ENCODE measurements at places on chromosomes 13 and 19. TPM values are rescaled to one million over a fixed set of nuclear protein-coding genes. Genes with fewer than 3 reads are reported as not detected.

Gene WDR88
- not detected for total RNA-seq

Gene SMIM7
- 30.8 TPM for total RNA-seq

Gene CYP2A6
- not detected for total RNA-seq

Gene CPB2
- total RNA-seq, result not detected

Gene ZNF554
- 4.2 TPM for total RNA-seq

Gene TPTE2
- total RNA-seq, result not detected

Gene PSG2
- total RNA-seq, result not detected

Gene ADGRE2
- 0.63 TPM for total RNA-seq

Gene ZNF625
- total RNA-seq, result 4.0 TPM

Gene LGALS7B
- not detected for total RNA-seq

Gene APOC4
- not detected for total RNA-seq

Gene ZC3H4
- 22.1 TPM for total RNA-seq

Gene PSMC4
- 70.7 TPM for total RNA-seq

Gene KCNC3
- 2.6 TPM for total RNA-seq

Gene KLK3
- not detected for total RNA-seq

Gene ZNF534
- total RNA-seq, result 0.44 TPM

Gene GIPC3
- 1.6 TPM for total RNA-seq

Gene PTPRH
- total RNA-seq, result 1.1 TPM

Gene TMEM190
- not detected for total RNA-seq

Gene ZNF529
- total RNA-seq, result 14.1 TPM

Gene GNG8
- not detected for total RNA-seq

Gene TINCR
- not detected for total RNA-seq

Gene ELSPBP1
- not detected for total RNA-seq

Gene PODNL1
- 1.9 TPM for total RNA-seq

Gene ZNF527
- total RNA-seq, result 6.2 TPM

Gene CCDC122
- total RNA-seq, result 2.0 TPM

Gene COG6
- 33.4 TPM for total RNA-seq

Gene COX7A1
- 2,839 TPM for total RNA-seq

Gene SLC6A16
- total RNA-seq, result 1.1 TPM

Gene SOX21
- total RNA-seq, result not detected

Gene OLFM2
- total RNA-seq, result 1.7 TPM

Gene SLC17A7
- total RNA-seq, result 0.99 TPM

Gene ONECUT3
- not detected for total RNA-seq

Gene PLA2G4C
- total RNA-seq, result 35.3 TPM

Gene ZSCAN1
- total RNA-seq, result not detected

Gene SRRM5
- 0.30 TPM for total RNA-seq

Gene GRIK5
- total RNA-seq, result 2.1 TPM

Gene KMT2B
- 12.8 TPM for total RNA-seq

Gene PABPC3
- total RNA-seq, result 0.05 TPM

Gene B3GNT8
- total RNA-seq, result 10.3 TPM

Gene IZUMO4
- 2.8 TPM for total RNA-seq

Gene FOSB
- 0.33 TPM for total RNA-seq

Gene RASGRP4
- total RNA-seq, result 1.5 TPM

Gene PCDH9
- 14.7 TPM for total RNA-seq

Gene PCDH20
- 0.30 TPM for total RNA-seq

Gene GFY
- total RNA-seq, result 0.14 TPM

Gene CYP4F8
- total RNA-seq, result not detected

Gene C19orf67
- total RNA-seq, result not detected

Gene NXNL1
- 0.33 TPM for total RNA-seq

Gene CEACAM3
- total RNA-seq, result not detected

Gene ZNF492
- total RNA-seq, result 0.08 TPM

Gene MRPS31
- 32.2 TPM for total RNA-seq

Gene CABP5
- not detected for total RNA-seq

Gene SIGLECL1
- total RNA-seq, result not detected

Gene OVOL3
- not detected for total RNA-seq

Gene BTBD2
- total RNA-seq, result 53.4 TPM

Gene RFPL4A
- total RNA-seq, result not detected

Gene GAPDHS
- not detected for total RNA-seq

Gene GPALPP1
- total RNA-seq, result 10.7 TPM

Gene TRPM4
- 31.5 TPM for total RNA-seq
